A172 (cell line): ENCODE measurements at places on chromosomes 16 and 17. TPM values are rescaled to one million over a fixed set of nuclear protein-coding genes. Genes with fewer than 3 reads are reported as not detected.

DNA sequence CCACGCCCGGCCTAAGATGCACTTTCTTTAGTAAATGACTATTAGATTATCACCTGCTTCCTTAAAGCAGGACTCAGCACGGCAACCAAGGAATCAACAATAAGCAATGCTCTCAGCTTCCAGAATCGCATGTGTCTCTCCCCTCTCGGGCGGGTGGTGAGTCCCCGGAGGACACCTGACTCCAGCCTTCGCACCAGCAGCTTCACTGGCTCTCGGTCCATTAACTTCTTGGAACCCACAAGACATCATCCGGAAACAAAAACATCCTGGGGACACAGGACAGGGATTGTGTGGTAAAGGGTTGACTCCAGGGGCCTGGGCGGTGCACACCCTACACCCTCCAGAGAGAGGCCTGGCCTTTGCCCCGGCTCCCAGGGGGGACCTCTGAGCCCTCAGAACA, 22.7 kb downstream of the UTS2R start:
- DNase-seq, result no peak

Gene MILR1
- 1.4 and 6.6 TPM in 2 replicates for total RNA-seq

DNA sequence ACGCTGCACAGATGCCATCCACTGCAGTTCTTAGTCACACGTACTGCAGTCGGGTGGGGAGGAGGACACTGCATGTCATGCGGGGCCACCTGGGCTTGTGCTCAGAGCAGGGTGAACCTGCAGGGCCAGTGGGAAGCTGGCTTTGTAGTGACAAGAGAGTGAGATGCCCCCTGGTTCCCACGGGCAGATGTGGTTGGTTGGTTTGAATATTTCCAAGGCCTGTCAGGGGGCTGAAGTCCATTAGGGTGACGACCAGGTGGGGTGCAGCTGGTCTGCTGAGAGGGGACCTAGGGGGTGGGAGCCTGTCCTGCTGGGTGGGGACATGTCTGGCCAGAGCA, 14.3 kb downstream of the ZNF213 start:
- DNase-seq, result no peak

DNA sequence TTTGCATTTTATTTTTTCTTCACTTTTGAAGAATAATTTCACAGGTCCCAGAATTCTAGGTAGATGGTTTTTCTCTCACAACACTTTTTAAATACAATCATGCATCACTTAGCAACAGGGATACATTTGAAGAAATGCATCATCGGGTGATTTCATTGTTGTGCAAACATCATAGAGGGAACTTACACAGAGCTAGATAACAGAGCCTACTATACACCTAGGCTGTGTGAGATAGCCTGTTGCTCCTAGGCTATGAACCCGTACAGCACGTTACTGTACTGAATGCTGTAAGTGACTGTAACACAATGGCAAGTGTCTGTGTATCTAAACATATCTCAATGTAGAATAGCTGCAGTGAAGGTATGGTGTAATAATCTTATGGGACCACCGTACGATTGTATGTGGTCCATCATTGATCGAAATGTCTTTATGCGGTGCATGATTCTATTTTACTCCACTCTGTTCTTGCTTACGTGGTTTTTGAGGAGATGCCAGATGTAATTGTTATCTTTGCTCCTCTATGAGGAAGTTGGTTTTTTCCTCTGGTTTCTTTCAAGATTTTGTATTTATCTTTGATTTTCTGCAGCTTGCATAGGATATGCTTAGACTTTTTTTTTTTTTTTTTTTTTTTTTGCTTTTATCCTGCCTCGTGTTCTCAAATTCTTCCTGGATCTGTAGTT, 35.5 kb upstream of the TMEM92 start:
- no peak for DNase-seq

Gene KRT24
- not detected in 2 replicates for total RNA-seq

Gene SMIM36
- not detected in 2 replicates for total RNA-seq
